HuH-7.5 (cell line): ENCODE measurements at places on chromosomes 1 and 21.

GRCh38 chr1:10623686-10624145 is 149.0 kb downstream of the PEX14 start:
- no peak for DNase-seq

DNA sequence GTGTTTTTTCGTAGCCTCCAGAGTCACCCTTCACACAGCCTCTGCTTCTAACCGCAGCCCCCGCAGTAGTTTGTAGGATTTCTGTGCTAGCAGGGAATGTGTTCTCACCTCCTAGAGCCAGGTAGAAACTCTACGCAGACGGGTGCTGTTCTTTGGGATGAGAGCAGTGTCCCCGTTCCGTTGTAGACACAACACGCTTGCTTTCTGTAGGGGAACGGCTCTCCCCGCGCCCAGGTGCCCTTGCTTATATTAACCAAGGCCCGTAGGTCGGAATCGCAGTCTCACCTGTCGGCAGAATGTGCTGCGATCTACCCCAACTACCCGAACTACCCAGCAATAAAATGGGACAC is 111.8 kb upstream of the NBPF11 start:
- DNase-seq = no peak

DNA sequence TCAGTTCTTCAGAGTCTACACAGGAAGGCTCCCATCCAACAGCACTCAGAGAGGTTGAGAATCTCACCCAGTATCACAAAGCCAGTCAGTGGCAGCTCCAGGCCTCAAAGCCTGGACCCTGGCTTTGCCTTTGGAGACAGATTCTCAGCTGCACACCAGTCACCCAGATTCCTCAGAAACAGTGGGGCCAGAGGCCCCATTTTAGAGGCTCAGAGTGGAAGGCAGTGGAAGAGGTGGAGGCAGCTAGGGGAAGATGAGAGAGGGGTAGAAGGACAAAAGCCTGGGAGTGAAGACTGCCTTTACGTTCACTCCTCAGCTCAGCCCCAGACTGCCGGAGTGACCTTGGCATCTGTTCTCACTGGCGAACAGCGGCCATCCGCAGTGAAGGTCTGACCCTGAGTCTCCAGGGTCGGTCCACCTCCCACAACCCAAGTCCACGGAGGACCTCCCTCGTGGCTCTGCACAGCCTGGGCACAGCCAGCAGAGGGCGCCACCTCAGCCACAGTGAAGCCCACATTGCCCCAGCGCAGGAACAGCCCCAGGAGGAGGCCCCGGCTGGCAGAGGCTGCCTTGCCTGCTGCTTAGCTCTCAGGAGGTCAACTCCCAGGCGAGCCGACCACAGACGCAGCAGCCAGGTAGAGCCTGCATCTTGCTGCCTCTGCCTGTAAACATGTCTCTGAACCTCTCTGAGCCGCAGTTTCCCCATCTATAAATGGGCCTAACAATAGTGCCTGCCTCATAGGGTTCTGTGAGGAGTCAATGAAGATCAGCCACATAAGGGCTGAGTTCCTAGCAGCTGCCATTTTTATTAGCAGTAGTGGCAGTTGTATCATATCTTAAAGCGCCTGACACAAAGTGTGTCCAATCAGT is 5.9 kb upstream of the FNDC5 start:
- DNase-seq = peak; percentile 89

GRCh38 chr1:244896550-244896949 is 32.2 kb upstream of the HNRNPU start:
- DNase-seq = peak; percentile 25

GRCh38 chr1:88695781-88696180 is 11.7 kb downstream of the PKN2 start:
- DNase-seq = no peak

DNA sequence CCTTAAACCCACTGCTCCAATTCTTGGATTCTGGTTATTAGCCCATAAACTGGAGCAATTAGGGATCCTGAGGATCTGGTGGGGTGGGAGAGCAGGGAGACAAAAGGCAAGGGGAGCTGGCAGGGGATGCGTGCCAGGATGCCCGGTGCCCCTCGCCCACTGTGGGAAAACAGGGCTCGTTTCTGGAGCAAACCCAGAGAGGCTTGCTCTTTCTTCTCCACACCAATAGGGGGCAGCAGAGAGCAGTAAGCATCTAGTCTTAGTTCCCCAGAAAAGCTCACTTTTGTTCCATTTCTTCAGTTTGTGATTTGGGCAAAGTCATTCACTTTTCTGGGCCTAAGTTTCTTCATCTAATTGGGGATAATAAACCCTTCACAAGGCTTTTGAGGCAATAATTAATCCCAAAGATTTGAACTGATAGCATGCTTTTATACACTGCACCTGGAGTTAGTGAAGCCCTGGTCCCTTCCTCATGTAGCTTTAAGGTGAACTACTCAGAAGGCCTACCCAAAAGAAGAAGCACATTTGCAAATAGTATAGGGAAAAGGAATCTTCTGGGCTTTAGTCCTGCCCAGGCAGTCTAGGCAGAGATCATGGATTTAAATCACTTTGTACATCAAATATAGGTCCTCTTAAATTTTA is 160.6 kb upstream of the USP24 start:
- no peak for DNase-seq

DNA sequence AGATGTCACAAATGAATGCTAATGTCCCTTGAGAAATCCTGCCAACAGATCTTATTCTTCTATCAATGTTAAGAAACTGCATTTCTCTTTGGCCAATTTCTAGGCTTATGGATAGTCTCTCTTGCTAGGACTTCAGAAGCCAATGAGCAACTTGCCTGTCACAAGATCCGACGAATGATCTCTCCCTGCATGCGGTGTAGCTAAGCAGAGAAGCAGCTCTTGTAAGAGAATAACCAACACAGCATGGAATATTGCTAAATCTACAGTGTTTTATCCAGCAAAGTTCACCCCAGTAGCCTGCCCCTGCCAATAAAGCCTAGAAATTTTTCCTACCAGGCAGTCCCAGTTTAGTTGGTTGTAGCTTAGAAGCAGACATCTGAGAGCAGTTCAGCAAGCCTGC is 2.1 kb upstream of the SLC44A5 start:
- no peak for DNase-seq

- DNase-seq = no peak
These were observed 3.0 kb downstream of the ZC3H12A start for GRCh38 chr1:37477198-37477931.

DNA sequence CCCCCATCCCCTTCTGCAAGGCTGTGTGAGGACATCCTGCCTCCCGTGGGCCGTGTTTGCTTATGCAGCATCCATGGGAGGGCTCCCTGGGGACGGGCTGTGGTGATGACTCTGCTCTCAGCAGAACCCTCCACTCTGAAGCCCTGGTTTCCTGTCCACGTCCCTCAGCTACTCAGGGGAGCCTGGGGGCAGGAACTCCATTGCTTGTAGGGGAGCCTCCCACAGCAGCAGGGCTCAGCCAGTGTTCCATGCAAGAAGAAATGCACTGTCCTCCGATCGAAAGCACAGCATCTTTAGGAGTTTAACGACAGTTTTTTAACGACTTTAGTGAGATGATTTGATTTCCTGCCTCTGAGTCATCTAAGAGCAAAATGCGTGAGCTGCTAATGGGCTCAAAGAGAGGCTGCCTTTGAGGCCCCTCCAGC is 8.3 kb upstream of the KCNAB2 start:
- DNase-seq = no peak

DNA sequence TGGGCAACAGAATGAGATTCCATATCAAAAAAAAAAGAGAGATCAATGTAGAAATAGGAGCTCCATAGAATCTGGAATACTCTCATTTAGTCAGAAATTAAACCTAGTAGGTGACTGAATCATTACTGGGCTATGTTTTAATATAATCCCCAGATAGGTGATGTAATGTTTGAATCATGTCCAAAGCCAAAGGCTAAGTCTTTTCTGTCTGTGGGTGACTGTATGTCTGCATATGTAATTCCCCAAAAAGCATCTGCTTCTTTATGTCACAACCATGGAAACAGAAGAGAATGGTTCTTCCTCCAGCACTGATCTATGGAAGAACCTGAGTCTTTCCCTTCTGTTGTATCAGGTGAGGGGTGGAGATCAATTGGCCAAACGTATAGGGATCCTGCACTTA is 5.8 kb downstream of the LAMC2 start:
- no peak for DNase-seq

DNA sequence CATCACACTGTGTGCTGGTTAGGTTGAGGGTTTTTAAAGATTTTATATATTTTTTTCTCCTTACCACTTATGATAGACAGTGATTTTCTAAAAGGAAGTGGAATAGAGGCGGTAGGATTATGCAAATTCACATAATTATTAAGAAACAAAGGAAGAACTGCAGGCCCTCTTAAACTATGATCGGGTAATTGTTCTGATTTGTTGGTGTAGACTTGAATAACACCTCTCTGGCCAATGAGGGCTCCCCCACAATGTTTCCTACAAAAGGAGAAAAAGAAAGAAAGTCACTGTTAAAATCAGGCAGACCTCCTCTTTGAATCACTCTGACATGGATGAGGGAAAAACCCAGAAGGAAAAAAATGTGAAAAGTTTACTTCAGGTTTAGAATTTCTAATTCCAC is 241.6 kb downstream of the RPS6KC1 start:
- no peak for DNase-seq

DNA sequence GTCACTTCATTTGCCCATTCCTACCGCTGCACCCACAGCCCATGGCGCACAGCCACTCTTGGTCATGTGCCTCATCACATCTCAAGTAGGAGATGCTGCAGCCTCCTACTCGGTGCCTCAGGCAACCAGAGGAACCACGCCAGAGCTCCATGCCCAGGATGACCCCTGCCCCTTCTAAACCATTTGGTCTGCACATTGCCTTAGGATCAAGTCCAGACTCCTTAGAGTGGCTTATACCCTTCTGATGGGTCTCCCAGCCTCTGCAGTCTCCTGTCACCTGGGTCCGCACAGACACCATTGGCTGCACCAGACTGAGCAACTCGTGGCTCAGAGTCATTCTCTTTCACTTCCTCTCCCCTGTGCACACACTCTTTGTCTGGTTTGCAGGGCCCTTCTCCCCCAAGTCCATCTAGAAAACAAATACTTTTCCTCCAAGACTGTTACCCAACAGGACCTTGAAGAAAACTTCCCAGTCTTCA is 2.2 kb upstream of the ADORA3 start:
- DNase-seq = no peak

- no peak for DNase-seq
These were observed 11.5 kb upstream of the LRRC8B start for GRCh38 chr1:89512996-89513720.

DNA sequence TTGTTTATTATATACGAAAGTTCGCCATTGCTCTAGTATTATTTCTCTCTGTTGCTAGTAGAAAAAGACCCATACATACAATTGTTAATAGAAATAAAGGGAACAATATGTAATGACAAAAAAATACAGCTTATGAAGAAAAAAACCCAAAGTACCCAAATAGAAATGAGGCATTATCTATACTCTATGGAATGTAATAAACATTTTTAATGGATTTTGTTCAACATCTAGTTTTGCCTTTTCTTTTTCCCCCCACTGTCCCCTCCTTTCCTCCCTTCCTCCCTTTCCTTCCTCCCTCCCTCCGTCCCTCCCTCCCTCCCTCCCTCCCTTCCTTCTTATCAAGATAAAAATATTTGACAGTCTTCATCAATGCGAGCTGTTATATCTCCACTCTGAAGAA is 81.5 kb upstream of the NEK7 start:
- DNase-seq = no peak

- no peak for DNase-seq
These were observed 21.4 kb downstream of the COL6A1 start for GRCh38 chr21:46002841-46003574.

- DNase-seq = no peak
These were observed 8.2 kb downstream of the SPATA46 start for GRCh38 chr1:162368451-162368850.

DNA sequence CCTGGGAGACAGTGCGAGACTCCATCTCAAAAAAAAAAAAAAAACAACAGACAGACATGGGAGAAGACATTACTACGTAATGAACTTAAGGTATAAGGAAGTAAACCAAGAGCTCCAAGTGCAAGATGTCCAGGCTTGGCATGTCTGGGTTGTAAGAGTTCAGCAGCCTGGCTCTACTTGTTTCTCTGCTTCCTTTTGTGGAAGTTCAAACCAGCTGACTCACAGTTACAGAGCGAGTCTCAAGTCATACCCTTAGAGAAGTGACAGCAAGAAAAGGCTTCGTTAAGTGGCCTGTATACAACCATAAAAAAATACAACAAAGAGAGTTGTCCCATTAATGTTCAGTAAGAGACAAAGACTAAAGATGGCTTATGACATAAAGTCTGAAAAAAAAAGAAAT is 1.3 kb downstream of the RIT1 start:
- no peak for DNase-seq
